H9 (cell line): ENCODE measurements at places on chromosomes 1 and 21. TPM values are rescaled to one million over a fixed set of nuclear protein-coding genes. Genes with fewer than 3 reads are reported as not detected.

S100A7 gene
- total RNA-seq, result not detected in 2 replicates

GRCh38 chr1:37434292-37435225 is 39.8 kb upstream of the ZC3H12A start:
- no peaks in the 10 kb centered on the region for H3K27me3 ChIP-seq
- DNase-seq, result peak; percentile 86
- no peaks in the 10 kb centered on the region for H3K36me3 ChIP-seq
- H3K27ac ChIP-seq, result no peak overlapping the region

GRCh38 chr21:45179568-45180245 is 105.3 kb downstream of the ADARB1 start:
- H3K4me3 ChIP-seq, result no peak overlapping the region
- H3K27me3 ChIP-seq, result no peaks in the 10 kb centered on the region
- no peak for DNase-seq
- peaks cover 8% of the 10 kb centered on the region; the same call in 1 of the 3 replicates for H3K36me3 ChIP-seq
- no peak overlapping the region for H3K27ac ChIP-seq

- DNase-seq, result no peak
- no peaks in the 10 kb centered on the region for H3K27me3 ChIP-seq
- no peaks in the 10 kb centered on the region for H3K4me1 ChIP-seq
- no peak overlapping the region for H3K4me3 ChIP-seq
- H3K36me3 ChIP-seq, result no peaks in the 10 kb centered on the region
These were observed 45.6 kb downstream of the ASTN1 start for GRCh38 chr1:177118901-177119300.

DNA sequence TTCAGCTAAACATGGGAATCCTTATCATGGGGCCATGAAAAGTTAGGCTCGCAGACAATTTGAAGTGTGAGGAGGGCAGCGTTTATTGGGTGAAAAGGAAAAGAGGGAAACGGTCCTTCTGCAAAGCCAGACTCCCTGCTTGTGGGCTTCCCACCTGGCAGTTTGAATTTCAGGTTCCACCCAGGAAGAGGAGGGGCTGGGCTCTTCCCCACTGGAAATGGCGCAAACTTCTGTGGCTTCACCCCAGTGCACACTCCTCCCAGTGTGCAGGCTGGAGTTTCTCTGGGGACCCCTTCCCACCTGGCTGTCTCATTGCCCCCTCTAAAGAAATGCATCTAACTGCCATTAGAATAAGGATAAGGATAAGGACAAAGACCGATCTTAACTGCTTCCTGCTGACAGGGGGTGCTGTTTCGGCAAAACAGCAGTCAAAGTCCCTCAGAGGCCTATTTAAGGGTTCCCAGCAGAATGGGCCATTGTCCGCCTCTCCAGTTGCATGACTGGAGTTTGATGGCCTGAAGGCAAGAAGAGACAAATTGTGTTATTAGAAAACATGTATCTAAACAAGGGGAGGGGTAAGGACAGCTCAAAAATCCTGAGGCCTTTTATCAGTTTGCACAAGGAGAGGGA is 20.4 kb downstream of the AIM2 start:
- H3K4me1 ChIP-seq, result no peaks in the 10 kb centered on the region
- DNase-seq, result peak; percentile 64
- no peaks in the 10 kb centered on the region for H3K27me3 ChIP-seq
- no peak overlapping the region for H3K27ac ChIP-seq

- H3K36me3 ChIP-seq, result peaks cover 7% of the 10 kb centered on the region
- no peak overlapping the region for H3K27ac ChIP-seq
- no peak overlapping the region for H3K4me3 ChIP-seq
- H3K27me3 ChIP-seq, result no peaks in the 10 kb centered on the region
- DNase-seq, result no peak
These were observed 68.5 kb downstream of the RBM11 start for GRCh38 chr21:14284481-14284880.

GRCh38 chr1:99771513-99771918 is 5.1 kb upstream of the FRRS1 start:
- no peak overlapping the region for H3K27ac ChIP-seq
- H3K4me3 ChIP-seq, result no peak overlapping the region
- no peaks in the 10 kb centered on the region for H3K4me1 ChIP-seq
- H3K36me3 ChIP-seq, result no peaks in the 10 kb centered on the region
- H3K27me3 ChIP-seq, result no peaks in the 10 kb centered on the region
- DNase-seq, result no peak

TIAM1 gene
- total RNA-seq, result 22.4 and 23.1 TPM in 2 replicates

- H3K4me3 ChIP-seq, result no peak overlapping the region
- no peaks in the 10 kb centered on the region for H3K4me1 ChIP-seq
- no peaks in the 10 kb centered on the region for H3K27me3 ChIP-seq
- peak; percentile 10 for DNase-seq
- no peaks in the 10 kb centered on the region for H3K36me3 ChIP-seq
These were observed 137.8 kb upstream of the COA6 start for GRCh38 chr1:234235434-234235881.

C1orf185 gene
- total RNA-seq, result not detected in 2 replicates

DNA sequence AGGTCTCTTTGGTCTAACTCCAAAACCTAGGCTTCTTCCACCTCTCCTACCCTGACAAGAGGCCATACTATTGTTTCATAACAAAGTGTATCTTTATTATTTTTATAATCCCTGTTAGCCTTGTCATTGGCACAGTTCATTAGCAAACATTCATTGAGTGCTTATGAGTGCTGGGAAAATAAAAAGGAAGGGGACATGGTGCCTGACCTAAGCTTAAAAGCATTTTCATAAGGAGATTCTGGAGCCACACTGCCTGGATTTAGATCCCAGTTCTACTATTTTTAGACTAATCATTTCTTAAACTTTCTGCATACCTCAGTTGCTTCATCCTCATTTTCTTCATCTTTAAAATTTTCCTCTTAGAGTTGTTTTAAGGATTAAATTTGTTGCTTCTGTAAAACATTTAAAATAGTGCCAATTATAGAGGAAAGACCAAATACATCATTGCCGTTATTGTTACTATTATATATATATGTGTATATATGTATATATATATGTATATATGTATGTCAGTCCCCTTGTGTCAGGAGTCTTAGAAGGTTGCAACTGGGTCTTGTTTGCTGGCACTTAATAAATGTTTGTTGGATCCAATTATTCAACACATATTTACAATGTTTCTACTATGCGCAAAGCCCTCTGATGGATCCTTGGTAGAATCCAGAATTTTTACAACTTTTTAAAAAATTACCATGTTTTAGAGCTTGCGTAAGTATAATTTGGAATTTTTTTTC is 250.9 kb upstream of the SGIP1 start:
- no peaks in the 10 kb centered on the region; the same call in 1 of the 2 replicates for H3K4me1 ChIP-seq
- no peak overlapping the region for H3K4me3 ChIP-seq
- no peak for DNase-seq
- H3K36me3 ChIP-seq, result no peaks in the 10 kb centered on the region
- no peak overlapping the region for H3K27ac ChIP-seq

PDC gene
- not detected in 2 replicates for total RNA-seq

DNA sequence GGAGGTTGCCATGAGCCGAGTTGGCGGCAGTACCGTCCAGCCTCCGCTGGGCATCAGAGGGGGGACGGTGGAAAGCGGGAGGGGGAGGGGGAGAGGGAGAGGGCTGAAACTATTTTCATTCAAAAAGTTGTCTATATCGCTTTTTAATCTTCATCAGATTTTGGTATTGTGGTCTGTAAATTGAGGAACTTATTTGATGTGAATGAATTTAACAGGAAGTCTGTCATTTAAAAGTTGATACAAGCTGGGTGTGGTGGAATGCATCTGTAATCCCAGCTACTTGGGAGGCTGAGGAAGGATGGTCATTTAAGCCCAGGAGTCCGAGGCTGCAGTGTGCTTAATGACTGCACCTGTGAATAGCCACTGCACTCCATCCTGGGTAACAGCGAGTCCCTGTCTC is 3.0 kb upstream of the EPHX4 start:
- H3K27me3 ChIP-seq, result no peaks in the 10 kb centered on the region; the same call in 1 of the 2 replicates
- peaks cover 17% of the 10 kb centered on the region for H3K36me3 ChIP-seq
- no peaks in the 10 kb centered on the region; the same call in 1 of the 2 replicates for H3K4me1 ChIP-seq
- no peak for DNase-seq
- H3K27ac ChIP-seq, result no peak overlapping the region
- no peak overlapping the region for H3K4me3 ChIP-seq

DNA sequence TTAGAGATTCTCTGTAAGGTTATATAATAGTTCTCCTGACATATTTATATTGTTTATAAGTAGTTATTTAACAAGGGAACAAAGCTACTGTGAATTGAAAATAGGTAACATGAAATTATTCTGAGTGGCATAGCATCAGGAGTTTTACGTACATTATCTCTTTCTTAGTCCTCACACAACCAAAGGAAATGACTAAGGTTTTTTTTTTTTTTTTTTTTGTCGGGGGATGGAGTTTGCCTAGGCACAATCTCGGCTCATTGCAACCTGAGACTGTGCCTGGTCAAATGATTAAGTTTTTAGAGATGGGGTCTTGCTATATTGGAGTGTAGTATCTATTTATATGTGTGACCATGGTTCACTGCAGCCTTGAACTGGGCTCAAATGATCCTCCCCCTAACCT is 24.9 kb downstream of the TMED5 start:
- H3K4me1 ChIP-seq, result no peaks in the 10 kb centered on the region
- H3K36me3 ChIP-seq, result peaks cover 28% of the 10 kb centered on the region
- no peaks in the 10 kb centered on the region for H3K27me3 ChIP-seq
- no peak overlapping the region for H3K4me3 ChIP-seq
- no peak for DNase-seq
- no peak overlapping the region for H3K27ac ChIP-seq

DNA sequence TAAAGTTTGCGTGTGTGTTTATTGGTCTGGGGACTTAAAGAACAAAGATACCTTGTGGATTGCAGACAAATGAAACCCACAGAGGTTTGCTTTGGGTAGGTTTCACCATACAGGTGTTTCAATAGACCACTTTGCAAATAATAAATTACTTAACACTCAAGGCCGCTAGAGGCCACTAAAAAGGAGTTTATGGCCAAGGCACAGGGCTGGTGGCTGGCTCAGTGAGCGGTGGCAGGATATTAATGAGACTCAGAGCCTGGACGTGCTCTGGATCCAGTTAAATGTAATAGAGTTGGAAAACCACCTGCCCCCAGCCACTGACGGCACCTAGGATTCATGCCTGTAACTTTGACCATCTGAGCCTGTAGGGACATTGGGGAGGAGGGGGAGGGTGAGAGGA is 44.5 kb downstream of the LRRC38 start:
- H3K27ac ChIP-seq, result no peak overlapping the region
- peak; percentile 34 for DNase-seq
- H3K4me3 ChIP-seq, result no peak overlapping the region
- H3K4me1 ChIP-seq, result no peaks in the 10 kb centered on the region; the same call in 1 of the 2 replicates

- peaks cover 12% of the 10 kb centered on the region; the same call in 1 of the 2 replicates for H3K4me1 ChIP-seq
- DNase-seq, result no peak
- no peaks in the 10 kb centered on the region for H3K27me3 ChIP-seq
- no peak overlapping the region; the same call in 2 of the 3 replicates for H3K4me3 ChIP-seq
- peaks cover 23% of the 10 kb centered on the region for H3K36me3 ChIP-seq
These were observed 13.7 kb downstream of the SLC45A3 start for GRCh38 chr1:205666372-205667166.

RGS18 gene
- not detected in 2 replicates for total RNA-seq

DNA sequence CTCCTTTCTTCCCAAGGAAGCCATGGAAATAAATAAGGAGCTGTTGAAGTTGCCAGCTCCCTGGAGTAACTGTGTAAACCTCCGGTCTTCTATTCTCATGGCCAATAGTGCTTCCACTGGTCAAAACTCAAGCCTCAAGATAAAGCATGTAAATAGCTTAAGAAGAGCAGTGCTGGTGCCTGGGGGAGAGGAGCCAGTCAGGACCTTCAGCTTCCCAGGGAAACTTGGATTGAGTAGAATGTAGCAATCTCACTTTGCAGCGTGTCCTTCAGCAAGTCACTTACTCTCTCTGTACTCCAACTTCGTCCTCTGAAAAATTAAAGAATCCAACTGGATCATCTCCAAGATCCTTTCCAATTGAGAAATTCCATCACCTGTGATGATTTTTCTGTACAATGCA is 44.7 kb downstream of the NAV1 start:
- H3K4me3 ChIP-seq, result no peak overlapping the region
- no peaks in the 10 kb centered on the region for H3K36me3 ChIP-seq
- H3K27me3 ChIP-seq, result no peaks in the 10 kb centered on the region
- H3K4me1 ChIP-seq, result no peaks in the 10 kb centered on the region; the same call in 1 of the 2 replicates

ALDH9A1 gene
- total RNA-seq, result 55.0 and 56.6 TPM in 2 replicates

DNA sequence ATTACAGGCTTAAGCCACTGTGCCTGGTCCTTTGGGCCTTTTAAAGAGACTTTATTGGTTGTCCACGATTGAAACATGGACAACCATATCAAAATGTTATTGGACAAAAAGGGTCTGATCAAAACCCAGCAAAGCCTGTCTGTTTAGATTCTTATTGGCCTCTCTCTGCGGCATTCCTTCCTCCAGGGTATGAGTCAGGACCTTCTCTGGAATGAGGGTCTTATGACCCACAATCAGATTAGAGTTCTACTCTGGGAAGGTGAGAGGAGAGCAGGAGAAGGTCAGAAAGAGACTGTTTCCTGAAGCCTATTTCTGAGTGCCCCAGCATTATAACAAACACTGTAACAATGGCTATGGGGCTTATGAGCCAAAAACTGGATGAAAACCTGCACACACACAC is 7.9 kb downstream of the LURAP1 start:
- H3K4me3 ChIP-seq, result no peak overlapping the region
- H3K36me3 ChIP-seq, result peaks cover 2% of the 10 kb centered on the region; the same call in 2 of the 3 replicates
- no peaks in the 10 kb centered on the region for H3K4me1 ChIP-seq
- no peak overlapping the region for H3K27ac ChIP-seq
- DNase-seq, result no peak

LRRC8D gene
- total RNA-seq, result 34.7 and 37.2 TPM in 2 replicates

ADCY10 gene
- 0.20 TPM in 1 of 2 replicates, not detected in the other for total RNA-seq

DNA sequence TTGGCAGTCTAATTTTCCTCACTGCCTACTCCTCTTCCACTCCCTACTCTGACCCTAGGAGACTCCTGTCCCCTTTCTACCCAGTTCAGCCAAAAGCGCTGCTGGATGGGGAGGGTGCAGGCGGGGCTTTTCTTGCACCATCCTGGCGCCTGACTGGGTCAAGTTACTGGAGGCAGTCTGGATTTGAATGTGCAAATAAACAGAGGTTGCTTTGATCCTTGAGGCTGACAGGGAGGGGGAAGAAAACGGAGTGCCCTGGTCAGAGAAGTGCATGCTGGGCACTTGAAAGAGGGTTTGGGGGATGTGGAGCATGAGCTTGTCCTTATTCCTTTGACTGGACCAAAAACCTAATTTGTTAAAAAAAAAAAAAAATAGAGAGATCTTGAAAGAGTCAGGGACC is 76.8 kb upstream of the SOX13 start:
- peaks cover 10% of the 10 kb centered on the region; the same call in 1 of the 2 replicates for H3K4me1 ChIP-seq
- H3K27ac ChIP-seq, result no peak overlapping the region
- H3K4me3 ChIP-seq, result peak overlapping the region; percentile 67
- peaks cover 2% of the 10 kb centered on the region; the same call in 1 of the 2 replicates for H3K36me3 ChIP-seq
- DNase-seq, result peak; percentile 86

- no peaks in the 10 kb centered on the region; the same call in 1 of the 2 replicates for H3K4me1 ChIP-seq
- H3K36me3 ChIP-seq, result no peaks in the 10 kb centered on the region
- no peaks in the 10 kb centered on the region for H3K27me3 ChIP-seq
- no peak overlapping the region for H3K27ac ChIP-seq
These were observed 25.9 kb downstream of the KCNC4 start for GRCh38 chr1:110235834-110236682.
